ENCODE measurements at places on chromosomes 4 and X.
A peak's percentile ranks its signal among the peaks of the same experiment; 100 is the strongest.

- DNase-seq, result peak; percentile 9
Observed at GRCh38 chr4:152937336-152938236, 1.5 kb downstream of the FHDC1 start.

DNA sequence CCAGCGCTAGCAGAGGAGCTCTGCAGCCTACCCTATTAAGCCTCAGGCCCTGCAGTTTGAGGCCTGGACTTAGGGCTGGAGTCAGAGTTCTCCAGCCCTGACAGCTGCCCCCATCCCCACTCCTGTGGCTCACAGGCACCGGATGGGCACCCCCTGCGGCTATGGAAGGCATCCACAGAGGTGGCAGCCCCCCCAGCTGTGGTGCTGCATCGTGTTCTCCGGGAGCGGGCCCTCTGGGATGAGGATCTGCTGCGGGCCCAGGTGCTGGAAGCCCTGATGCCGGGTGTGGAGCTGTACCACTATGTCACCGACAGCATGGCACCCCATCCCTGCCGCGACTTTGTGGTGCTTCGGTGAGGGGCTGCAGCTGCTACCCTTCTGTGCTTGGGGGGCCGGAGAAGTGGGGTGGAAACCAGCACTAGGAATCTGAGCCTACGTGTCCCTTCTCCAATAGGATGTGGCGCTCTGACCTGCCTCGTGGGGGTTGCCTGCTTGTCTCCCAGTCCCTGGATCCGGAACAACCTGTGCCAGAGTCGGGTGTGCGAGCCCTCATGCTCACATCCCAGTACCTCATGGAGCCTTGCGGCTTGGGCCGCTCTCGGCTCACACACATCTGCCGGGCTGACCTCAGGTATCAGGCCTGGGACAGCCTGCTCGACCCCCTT is 76.2 kb downstream of the STARD8 start:
- DNase-seq, result no peak

GRCh38 chr4:177175473-177175872 is 134.2 kb upstream of the NEIL3 start:
- no peak for DNase-seq

- no peak for DNase-seq
Observed at GRCh38 chr4:2417765-2418649, at the start of gene ZFYVE28. Gene ZFYVE28, minus strand, starts transcription at chr4:2418645. Its CDS starts 322 bp downstream, at chr4:2418323.

DNA sequence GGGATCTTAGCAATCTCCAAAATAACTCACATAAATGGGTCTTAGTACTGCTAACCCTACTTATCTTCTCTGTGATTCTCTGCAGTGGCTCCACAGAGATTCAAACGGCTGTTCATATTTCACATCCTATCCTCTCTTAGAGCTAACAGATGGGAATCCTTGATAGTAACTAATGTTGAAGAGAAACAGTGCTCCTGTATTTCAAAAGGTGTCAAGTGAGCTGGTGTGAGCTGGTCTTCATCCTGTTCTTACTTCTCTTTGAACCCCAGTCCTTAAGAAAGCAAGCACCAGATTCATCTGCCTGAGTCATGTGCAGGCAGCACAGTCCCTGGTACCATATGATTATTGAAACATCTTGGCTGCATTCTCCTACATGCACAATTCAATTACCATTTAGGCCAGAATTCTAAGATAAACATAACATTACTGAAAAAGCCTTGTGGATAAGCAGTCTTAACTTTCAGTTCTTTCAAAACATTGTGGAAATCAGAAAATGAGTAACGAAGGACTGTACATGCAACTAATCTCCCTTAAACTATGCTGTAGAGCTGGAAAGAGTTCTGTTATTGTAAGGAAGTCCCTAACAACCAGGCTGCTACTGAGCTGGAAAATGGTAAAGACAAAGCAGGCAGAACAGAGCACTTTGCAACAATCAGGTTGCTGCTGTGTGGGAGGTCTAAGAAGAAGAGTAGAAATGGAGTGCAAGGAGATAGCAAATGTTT is 153.1 kb downstream of the NPNT start:
- DNase-seq, result no peak

- DNase-seq, result no peak
Observed at GRCh38 chr4:152308951-152309350, 226.9 kb downstream of the FBXW7 start.

GRCh38 chrX:154334496-154334895 is 38.9 kb downstream of the TKTL1 start:
- peak; percentile 31 for DNase-seq

GRCh38 chr4:145709843-145710242 is 29.9 kb downstream of the C4orf51 start:
- DNase-seq, result no peak

GRCh38 chr4:160795216-160795615 is 1368.6 kb downstream of the FSTL5 start:
- no peak for DNase-seq

GRCh38 chr4:89324671-89325070 is 17.1 kb upstream of the GPRIN3 start:
- peak; percentile 99 for DNase-seq
